ENCODE measurements at places on chromosomes 3 and 15. TPM values are rescaled to one million over a fixed set of nuclear protein-coding genes. Genes with fewer than 3 reads are reported as not detected.

DNA sequence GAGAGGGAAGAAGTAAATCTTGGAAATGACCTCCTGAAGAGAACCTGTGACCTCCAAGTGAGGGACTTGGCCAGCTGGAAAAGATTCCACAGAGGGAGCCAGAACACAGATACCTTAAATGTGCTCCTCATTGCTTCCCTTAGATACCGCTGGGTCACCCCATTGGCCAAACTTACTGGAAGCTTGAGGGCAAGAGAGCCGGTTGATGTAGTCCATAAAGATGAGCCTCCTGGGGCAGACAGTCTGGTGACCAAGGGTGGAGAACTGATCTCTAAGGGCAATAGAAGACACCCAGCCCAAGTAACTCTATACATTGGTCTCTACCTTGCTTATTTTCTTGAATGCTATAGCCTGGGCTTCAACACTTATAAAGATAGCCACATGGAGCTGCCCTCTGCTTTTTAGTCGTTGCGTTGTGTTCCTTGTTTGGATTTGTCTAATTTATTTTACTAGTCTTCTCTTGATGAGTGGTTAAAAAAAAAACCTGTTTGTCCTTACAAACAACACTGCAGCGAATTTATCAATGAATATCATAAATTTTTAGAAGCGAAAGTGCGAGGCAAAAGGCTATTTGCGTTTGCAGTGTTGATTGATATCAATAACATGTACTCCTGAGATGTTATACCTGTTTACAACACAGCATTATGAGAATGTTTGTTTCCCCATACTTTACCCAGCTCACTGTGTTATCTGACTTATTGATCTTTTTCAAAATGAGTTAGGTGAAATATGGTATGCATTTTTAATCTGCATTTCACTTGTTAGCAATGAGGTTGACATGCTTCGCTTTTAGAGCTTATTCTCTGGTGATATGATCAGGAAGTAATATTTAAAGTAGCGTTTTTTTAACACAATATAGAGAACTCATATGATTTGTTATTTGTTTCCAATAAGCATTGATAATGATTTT, 31.2 kb downstream of the TGFBR2 start:
- peaks cover 96% of the 10 kb centered on the region for H3K4me1 ChIP-seq
- H3K27ac ChIP-seq: peak overlapping the region; percentile 97
- no peaks in the 10 kb centered on the region for H3K27me3 ChIP-seq

- no peaks in the 10 kb centered on the region for H3K27me3 ChIP-seq
- no peaks in the 10 kb centered on the region for H3K36me3 ChIP-seq
- no peak overlapping the region for H3K4me3 ChIP-seq
- H3K27ac ChIP-seq: no peak overlapping the region
- peaks cover 27% of the 10 kb centered on the region for H3K4me1 ChIP-seq
- no peak for DNase-seq
Measured at GRCh38 chr15:31212326-31213080, 111.0 kb upstream of the TRPM1 start.

Gene PROS1
- 0.57 TPM for total RNA-seq

DNA sequence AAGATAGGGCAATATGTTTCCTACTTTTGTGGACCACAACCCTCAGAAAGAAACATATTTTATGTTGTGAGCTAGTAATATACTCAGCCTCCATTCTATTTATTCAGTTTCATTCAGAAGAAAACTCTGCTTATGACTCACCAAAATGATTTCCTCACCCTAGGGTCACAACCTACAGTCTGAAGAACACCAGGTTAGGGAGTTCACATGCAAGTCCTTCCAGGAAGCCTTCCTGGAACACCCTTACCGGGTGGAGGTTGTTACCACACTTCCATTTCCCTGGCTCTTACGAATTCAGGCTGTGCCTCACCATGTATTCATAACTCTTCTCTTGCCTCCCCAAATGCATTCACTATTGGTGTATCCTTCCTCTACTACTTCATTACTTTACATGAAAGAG, 228.0 kb upstream of the ADAMTS9 start:
- H3K4me1 ChIP-seq: no peaks in the 10 kb centered on the region
- no peaks in the 10 kb centered on the region for H3K36me3 ChIP-seq
- no peak overlapping the region for H3K4me3 ChIP-seq
- no peak for DNase-seq
- no peak overlapping the region for H3K27ac ChIP-seq
- H3K27me3 ChIP-seq: no peaks in the 10 kb centered on the region

DNA sequence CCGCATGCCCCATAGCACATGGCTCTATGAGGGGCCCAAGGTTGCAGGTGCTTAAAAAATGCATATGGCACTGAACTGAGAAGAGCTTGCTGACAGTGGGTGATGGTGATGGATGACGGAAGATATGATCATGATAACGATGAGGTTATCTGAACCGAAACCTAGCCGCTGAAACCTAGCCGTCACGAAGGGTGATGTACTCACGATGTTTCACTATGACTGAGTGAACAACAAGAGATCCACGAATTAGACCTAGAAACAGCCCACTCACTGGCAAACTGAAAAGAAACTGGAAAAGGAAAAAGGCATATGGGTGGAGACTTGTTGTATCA, 57.6 kb upstream of the BCL6 start:
- peak overlapping the region; percentile 34 for H3K4me3 ChIP-seq
- peaks cover 10% of the 10 kb centered on the region for H3K36me3 ChIP-seq
- H3K4me1 ChIP-seq: peaks cover 93% of the 10 kb centered on the region
- peak; percentile 86 for DNase-seq

Gene C15orf62
- total RNA-seq: 0.58 TPM

Gene ISG20
- total RNA-seq: 107 TPM

DNA sequence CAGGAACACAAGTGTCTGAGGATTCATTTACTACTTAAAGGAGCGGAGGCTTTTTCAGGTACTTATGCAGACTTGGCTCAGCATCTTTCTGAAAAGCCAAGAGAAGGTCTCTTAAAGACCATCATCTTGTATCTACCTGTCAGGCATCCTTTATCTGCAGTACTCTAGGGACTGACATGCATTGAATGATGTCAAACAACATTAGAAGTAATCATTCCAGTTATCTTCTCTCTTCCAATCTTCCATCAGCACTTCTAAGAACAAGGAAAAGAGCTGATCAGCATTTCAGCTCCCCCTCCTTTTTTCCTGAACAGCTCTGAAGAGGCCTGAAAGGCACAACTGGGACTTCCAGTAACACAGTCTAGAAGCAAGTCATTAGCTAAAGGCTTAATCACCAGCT, 214.8 kb downstream of the KCNH8 start:
- no peaks in the 10 kb centered on the region for H3K36me3 ChIP-seq
- H3K27ac ChIP-seq: no peak overlapping the region
- no peaks in the 10 kb centered on the region for H3K27me3 ChIP-seq
- no peaks in the 10 kb centered on the region for H3K4me1 ChIP-seq
- no peak overlapping the region for H3K4me3 ChIP-seq
- no peak for DNase-seq

DNA sequence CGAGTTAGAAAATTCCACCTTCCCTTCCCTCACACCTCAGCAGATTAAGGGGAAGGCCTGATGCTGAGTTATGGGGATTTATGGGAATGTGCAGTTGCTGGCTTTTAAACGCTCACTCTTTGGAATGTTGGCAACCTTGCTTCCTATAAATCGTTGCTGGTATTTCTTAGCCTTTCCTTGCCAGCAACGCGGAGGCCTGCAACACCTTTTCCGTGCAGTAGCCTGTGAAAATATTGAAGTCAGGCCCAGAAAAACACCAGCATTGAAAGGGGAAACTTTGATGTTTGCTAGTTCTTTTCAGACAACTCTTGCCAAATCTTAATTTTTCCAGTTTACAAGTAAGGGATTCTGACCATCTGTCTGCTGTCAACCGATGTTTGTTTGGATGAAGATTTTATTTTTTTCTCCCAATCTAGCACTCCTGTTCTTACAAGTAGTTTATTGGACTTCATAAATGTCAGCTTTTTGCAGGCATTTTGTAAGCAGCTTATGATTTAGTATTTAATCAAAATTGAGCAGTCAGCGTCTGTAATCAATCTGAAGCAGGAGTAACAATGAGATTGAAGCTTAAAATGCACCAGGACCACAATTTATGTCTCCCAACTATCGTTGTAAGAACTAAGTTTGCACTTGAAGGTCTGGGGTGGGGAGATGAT, 251.0 kb downstream of the RPLP1 start:
- H3K36me3 ChIP-seq: no peaks in the 10 kb centered on the region
- DNase-seq: no peak
- no peaks in the 10 kb centered on the region for H3K27me3 ChIP-seq
- no peaks in the 10 kb centered on the region for H3K4me1 ChIP-seq
- no peak overlapping the region for H3K4me3 ChIP-seq

GRCh38 chr15:74454764-74455500, 6.0 kb downstream of the UBL7 start:
- H3K27ac ChIP-seq: peak overlapping the region; percentile 39
- no peak for DNase-seq
- H3K36me3 ChIP-seq: peaks cover 36% of the 10 kb centered on the region
- H3K27me3 ChIP-seq: no peaks in the 10 kb centered on the region
- peaks cover 22% of the 10 kb centered on the region for H3K4me1 ChIP-seq
